ENCODE measurements at places on chromosomes 13 and 19.

- DNase-seq: no peak
These were observed 121.3 kb downstream of the COL4A1 start for GRCh38 chr13:110185696-110186095.

DNA sequence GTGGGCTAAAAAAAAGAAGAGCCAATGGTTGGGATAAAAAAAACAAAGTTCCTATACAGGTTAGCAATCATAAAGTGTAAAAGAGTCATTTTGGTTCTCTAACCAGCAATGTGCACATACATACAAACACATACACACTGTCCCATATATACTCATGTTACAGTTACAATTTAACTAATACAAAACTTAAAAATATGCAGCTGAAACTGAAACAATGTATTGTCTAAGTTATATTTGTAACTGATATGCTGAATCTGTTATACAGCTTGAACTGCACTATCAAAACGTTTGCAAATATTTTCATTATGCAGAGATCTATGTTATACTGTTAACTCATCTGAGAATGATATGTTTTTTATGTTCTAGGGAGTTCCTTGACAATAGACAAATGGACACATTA lies 173.7 kb downstream of the KLF12 start:
- DNase-seq: no peak

DNA sequence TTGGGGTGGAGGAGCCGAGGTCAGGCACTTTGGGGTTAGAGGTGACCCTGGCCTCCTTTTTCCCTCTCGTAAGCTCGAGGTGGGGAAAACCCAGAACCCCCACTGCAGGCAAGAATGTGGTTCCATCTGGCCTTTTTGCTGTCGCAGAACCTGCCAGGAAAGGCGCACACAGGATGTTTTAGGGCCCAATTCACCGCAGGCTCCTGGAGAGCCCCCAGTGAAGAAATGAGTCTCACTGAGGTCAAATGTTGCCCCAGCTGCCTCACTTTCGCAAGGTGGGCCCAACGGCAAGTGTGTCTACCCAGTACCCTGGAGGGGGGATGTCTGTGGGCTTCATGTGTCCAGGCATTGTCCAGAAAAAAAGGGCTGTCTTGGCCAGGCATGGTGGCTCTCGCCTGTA lies 61.8 kb downstream of the PEX11G start:
- DNase-seq: no peak

- DNase-seq: no peak
These were observed 15.3 kb downstream of the GADD45B start for GRCh38 chr19:2491130-2491801.

- peak; percentile 36 for DNase-seq
These were observed 104.4 kb downstream of the TM9SF2 start for GRCh38 chr13:99605420-99606323.

DNA sequence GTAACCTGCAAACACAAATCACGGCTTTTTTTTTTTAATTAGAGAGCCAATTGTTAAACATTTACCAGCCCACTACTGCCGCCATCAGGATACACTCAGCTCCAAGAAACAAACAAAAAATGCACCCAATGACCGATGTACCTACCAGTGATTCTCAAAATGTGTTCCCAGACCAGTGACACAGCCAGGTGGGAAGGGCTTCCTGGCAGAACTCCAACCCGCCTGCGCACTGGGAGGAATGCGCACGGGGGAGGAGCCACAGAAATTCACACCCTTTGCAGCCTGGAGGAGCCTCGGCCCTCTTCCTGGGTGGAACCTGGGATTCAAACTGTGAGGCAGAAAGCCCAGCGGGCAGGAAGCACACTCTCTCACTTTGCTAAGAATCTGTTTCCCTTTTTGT lies 255.9 kb downstream of the TBC1D4 start:
- no peak for DNase-seq

DNA sequence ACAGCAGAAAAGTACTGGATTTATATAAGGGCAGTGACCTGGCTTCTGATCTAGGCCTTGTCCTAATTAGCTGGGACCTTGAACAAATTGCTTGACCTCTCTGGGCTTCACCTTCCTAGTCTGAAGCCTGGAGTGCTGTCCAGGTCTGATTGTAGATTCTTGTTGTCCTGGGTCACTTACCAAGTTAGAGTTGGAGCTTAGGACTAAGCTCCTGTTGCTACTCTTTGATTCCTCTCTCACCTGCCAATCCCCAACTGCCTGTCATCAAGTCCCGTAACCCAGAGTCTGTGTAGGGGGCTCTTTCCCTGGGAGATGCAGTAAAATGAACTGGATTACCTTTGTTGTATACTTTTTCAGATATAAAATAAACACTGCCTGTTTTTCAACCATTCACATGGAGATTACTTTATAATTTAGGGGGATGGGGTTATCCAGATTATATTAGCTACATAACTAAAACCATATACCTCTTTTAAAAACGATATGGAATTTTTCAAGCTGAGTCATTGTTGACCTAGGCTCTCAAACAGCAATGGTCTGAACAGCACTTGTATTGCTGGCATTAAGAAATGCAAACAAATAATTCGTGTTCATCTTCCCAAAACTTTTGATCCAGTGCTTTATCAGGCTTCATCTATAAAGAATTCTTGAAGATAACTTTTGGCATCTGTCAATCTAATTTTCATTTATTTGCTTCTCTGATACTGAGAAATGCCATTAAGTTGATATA lies 5.8 kb downstream of the ARHGAP35 start:
- DNase-seq: no peak

GRCh38 chr13:43991773-43992201 lies 112.1 kb downstream of the LACC1 start:
- DNase-seq: no peak

GRCh38 chr19:30443531-30444252 lies 71.5 kb downstream of the ZNF536 start:
- no peak for DNase-seq

- DNase-seq: no peak
These were observed 20.9 kb downstream of the CARM1 start for GRCh38 chr19:10892256-10892655.

DNA sequence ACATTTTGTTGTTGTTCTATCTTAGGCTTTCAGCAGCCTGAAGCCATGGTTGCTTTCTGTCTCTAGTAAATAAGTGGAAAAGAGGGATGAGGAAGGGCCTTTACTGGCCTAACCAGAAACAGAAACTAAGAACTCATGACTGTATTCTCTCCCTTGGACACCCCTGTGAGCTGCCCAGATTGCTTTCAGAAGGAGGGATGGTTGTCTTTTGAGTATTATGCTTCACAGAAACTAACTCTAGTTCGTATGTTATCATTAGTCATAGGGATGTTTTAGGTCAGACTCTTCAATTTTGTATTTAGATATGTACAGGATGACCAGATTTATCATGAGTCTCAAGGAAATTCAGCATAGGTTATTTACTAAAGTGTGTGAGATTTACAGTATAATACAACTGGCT lies 17.5 kb downstream of the BORA start:
- no peak for DNase-seq

GRCh38 chr19:13427273-13428051 lies 78.8 kb downstream of the CACNA1A start:
- DNase-seq: no peak
